Muscle of back (tissue), 13 donors: ENCODE measurements at places on chromosomes 4 and X.

DNA sequence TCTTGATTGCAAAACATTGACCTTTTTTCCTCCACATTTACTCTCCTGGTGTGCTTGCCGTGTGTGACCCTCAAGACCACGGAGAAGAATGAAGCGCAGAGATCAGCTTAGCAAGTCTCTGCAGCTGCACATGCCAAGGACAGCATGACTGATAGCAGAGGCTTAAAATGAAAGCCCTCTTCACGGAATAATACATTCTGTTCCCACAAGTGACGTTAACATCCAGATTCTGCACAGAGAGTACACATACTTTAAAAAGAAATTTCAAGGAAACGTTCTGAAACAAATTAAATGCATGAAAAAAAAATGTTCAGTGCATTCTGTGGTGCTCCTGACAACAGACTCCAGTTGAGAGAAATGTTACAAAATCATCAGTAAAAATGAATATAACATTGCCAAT, 60.9 kb downstream of the SLC7A11 start:
- DNase-seq = peak; percentile 60

DNA sequence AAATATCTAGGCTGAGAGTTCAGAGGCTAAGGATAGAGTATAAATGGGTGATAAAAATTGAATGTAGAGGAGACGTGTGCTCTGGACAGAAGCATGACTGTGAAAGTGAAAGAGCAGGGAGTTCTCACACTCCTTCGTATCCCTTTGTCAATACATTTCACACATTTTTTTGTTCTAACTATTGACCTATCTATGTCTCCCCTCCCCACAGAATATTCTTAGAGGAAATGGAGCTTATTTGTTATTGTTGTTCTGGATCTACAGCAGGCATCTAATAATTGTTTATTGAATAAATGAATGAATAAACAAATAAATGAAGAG, 57.6 kb downstream of the ENPEP start:
- no peak for DNase-seq

GRCh38 chrX:151175283-151176062, 911 bp upstream of the GPR50 start:
- DNase-seq = no peak

DNA sequence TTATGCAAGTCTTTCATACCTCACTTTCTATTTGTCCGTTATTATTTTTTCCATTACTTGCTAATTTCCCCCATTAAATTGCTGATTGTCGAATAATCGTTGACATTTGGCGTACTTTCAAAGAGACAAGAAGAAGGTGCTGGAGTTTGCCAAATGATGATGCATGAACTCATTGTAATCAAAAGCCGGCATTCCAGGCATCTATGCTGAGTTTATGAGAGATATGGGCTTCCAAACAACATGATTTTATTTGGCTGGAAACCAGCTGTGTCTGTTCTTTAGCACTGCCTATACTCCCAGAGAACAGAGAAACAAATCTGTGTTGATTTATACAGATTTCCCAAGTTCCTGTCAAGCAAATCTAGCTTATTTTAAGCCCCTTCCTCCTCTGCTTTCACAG, 80.8 kb upstream of the RPS6KA3 start:
- DNase-seq = peak; percentile 14

- DNase-seq = no peak
Measured at GRCh38 chr4:164779080-164779479, 25.1 kb downstream of the SMIM31 start.

DNA sequence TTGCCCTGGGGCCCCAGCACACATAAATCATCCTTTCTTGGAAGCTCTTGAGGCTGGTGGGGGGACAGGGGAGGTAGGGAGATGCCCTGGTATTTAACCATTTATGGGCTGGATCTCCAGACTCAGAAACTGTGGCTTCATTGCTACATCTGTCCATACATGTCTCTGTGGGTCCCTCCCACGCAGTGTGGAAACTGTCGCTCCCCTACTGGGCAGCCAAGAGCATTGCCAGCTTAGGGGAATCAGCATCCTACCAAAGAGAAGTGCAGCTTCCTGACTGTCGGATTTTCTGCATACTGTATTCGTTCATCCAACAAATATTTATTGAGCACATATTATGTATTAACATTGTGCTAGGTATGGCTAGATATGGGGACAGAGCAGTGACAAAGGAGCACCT, 3.7 kb downstream of the GRIPAP1 start:
- no peak for DNase-seq

GRCh38 chr4:38078590-38079421, 118.6 kb downstream of the PTTG2 start:
- DNase-seq = no peak

DNA sequence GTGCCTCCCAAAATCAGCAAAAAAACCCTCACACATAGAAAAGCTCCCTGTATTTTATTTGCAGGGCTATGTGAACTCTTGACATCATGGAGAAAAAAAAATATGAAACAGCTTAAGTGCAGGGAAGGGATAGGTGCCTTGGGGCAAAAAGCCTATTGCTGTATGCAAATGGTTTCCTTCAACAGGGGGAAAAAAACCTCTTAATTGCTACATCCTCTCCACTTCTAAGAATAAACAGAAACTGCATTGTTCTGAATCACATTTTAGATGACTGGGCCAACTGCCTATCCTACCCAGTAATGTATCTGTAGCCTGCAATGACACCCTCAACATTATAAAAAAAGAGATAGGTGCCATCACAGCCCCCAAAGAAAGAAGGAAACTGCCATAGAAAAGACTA, 229.4 kb upstream of the GALNTL6 start:
- no peak for DNase-seq

- no peak for DNase-seq
Measured at GRCh38 chr4:157791236-157791635, 381.6 kb downstream of the GASK1B start.

- no peak for DNase-seq
Measured at GRCh38 chrX:45935408-45935807, 609.8 kb downstream of the ZNF674 start.

- DNase-seq = peak; percentile 20
Measured at GRCh38 chr4:37758226-37758625, 68.3 kb upstream of the PGM2 start.
